ENCODE measurements at places on chromosomes 2 and 18.

DNA sequence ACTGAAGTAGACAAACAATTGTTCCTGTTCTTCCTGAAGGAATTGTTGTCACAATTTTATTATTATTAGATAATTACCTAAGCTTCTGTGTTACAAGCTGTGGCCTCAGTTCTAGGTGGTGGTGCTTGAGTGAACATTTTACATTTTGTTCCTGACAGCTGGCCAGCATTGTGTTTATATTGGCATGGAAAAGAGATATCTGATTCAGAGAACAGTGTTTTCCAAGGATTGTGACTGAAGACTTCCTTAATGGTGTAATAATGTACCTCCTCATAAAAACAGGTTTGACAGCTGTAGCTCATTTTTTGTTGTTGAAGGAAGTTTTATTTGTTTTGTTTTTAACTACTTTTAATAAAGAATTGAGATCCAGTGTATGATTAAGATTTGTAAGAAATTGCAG is 95.2 kb downstream of the EPB41L5 start:
- peaks cover 13% of the 10 kb centered on the region for H3K4me1 ChIP-seq
- H3K4me3 ChIP-seq = no peak overlapping the region
- no peaks in the 10 kb centered on the region for H3K36me3 ChIP-seq
- no peaks in the 10 kb centered on the region for H3K27me3 ChIP-seq

GRCh38 chr18:74828200-74828599 is 230.5 kb downstream of the ZNF407 start:
- H3K4me1 ChIP-seq = peaks cover 17% of the 10 kb centered on the region
- no peak overlapping the region for H3K27ac ChIP-seq
- H3K27me3 ChIP-seq = no peaks in the 10 kb centered on the region
- DNase-seq = no peak

- no peaks in the 10 kb centered on the region for H3K27me3 ChIP-seq
- DNase-seq = no peak
- no peaks in the 10 kb centered on the region for H3K4me1 ChIP-seq
- H3K36me3 ChIP-seq = no peaks in the 10 kb centered on the region
Observed at GRCh38 chr18:22417496-22418188, at the start of gene CTAGE1. Gene CTAGE1, minus strand, starts transcription at chr18:22417915. Its CDS starts 104 bp downstream, at chr18:22417811.

- DNase-seq = no peak
- H3K36me3 ChIP-seq = no peaks in the 10 kb centered on the region
- H3K4me1 ChIP-seq = no peaks in the 10 kb centered on the region
- H3K4me3 ChIP-seq = no peak overlapping the region
- H3K27me3 ChIP-seq = no peaks in the 10 kb centered on the region
- H3K27ac ChIP-seq = no peak overlapping the region
Observed at GRCh38 chr2:24797644-24798043, 4.4 kb downstream of the CENPO start.

DNA sequence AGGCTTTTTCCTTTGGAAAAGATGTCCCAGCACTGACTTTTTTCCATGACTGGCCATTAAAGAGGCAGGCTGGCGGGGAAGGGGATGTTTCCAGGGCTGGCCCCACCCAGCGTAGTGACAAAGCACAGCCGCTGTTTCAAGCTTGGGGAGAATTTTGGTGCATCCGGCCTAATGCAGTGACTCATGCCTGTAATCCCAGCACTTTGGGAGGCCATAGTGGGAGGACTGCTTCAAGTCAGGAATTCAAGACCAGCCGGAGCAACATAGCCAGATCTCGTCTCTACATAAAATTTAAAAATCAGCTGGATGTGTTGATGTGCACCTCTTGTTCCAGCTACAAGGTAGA is 78.0 kb upstream of the SH3BP4 start:
- no peaks in the 10 kb centered on the region for H3K4me1 ChIP-seq
- no peak for DNase-seq
- H3K36me3 ChIP-seq = no peaks in the 10 kb centered on the region
- no peak overlapping the region for H3K27ac ChIP-seq
- H3K4me3 ChIP-seq = no peak overlapping the region

GRCh38 chr2:54466870-54467269 is 10.7 kb downstream of the SPTBN1 start:
- no peaks in the 10 kb centered on the region for H3K36me3 ChIP-seq
- no peaks in the 10 kb centered on the region for H3K27me3 ChIP-seq
- no peak for DNase-seq

- no peak overlapping the region for H3K27ac ChIP-seq
- no peaks in the 10 kb centered on the region for H3K27me3 ChIP-seq
- DNase-seq = no peak
- no peak overlapping the region for H3K4me3 ChIP-seq
Observed at GRCh38 chr18:579238-579637, 942 bp upstream of the CETN1 start.

DNA sequence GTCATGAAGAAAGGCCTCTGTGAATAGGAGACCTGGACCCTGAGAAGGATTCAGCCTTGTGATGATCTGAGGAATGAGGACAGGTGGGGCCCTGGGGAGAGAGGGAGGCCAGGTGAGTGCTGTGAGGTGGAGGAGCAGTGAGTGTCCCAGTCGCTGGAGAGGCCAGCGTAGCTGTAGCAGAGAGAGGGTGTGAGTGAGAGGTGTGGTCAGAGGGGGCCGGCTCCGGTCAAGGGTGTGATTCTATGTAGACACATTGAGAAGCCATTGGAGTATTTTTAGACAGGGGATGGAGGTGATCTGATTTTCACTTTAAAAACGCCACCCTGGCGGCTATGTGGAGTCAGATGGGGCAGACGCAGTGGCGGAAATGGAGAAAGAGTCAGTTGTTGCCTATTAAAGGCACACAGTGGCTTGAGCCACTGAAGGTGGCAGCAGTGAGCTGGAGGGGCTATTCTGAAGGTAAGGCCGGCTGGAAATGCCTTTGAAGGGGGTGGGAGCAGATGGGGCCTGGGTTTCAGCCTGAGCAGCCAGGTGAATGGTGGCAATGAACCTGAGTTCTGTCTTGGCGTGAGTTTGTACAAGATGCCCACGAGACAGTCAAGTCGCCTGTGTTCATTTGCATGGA is 55.6 kb downstream of the GREB1 start:
- no peaks in the 10 kb centered on the region for H3K36me3 ChIP-seq
- no peak overlapping the region for H3K4me3 ChIP-seq
- no peak overlapping the region for H3K27ac ChIP-seq
- no peak for DNase-seq

DNA sequence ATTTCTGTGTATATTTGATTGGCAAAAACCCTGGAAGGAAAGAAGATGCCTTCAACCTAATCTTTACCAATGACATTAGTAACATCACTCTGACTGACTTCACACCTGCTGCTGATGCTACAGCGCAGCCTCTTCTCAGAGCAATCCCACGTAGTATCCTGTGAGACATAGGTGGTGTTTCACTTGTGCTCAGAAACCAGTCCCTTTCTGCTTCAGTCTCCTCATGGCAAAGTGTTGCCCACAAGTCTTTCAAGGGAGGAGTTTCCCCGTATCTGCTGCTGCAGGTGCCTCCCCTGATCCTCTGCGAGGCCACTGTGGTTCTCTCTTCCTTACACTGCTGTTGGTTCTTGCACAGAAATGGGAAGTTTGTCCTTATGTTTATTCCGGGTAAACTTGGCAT is 433.2 kb upstream of the TNP1 start:
- H3K4me3 ChIP-seq = no peak overlapping the region
- no peak for DNase-seq
- no peaks in the 10 kb centered on the region for H3K4me1 ChIP-seq
- no peaks in the 10 kb centered on the region for H3K27me3 ChIP-seq
- no peaks in the 10 kb centered on the region for H3K36me3 ChIP-seq
- H3K27ac ChIP-seq = no peak overlapping the region

DNA sequence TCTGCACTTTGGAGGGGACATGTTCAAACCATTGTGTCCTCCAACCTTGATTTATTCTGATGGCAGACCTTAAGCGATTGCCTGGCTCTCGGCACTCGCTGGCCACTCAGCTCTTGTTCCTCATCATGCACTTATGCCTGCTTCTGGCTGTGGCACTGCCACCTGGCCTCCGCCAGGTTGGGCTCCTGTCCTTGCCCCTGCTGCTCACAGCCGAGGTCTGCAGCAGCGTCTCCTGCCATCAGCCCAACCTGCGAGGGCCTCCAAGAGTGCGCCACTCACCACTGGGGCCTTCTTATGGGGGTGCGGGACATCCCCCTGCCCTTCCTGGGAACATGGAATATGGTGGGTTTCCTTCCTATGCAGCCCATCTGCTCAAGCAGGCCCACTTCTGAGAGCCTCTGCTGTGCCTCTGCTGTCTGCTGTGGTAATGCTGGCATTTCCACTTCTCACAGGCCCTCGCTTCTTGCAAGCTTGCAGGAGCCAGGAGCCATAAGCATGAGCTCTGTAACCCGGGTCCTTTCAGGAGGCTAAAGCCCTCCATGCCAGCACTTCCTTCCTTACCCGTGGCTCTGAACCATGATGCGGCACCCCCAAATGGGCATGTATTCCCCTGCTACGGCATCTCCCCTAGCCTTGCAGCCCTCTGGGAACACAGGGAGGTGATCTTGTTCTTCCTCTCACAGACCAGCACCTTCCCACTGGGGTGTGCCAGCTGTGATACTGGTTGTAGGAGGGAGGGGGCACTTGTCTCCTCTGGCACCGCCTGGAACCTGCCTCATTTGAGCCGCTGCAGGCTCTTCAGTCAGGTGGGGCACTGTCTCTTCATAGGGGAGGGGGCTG is 58.6 kb upstream of the HS6ST1 start:
- H3K36me3 ChIP-seq = no peaks in the 10 kb centered on the region
- H3K4me1 ChIP-seq = peaks cover 30% of the 10 kb centered on the region
- no peaks in the 10 kb centered on the region for H3K27me3 ChIP-seq
- no peak overlapping the region for H3K27ac ChIP-seq
- no peak overlapping the region for H3K4me3 ChIP-seq

GRCh38 chr2:73293534-73294171 is at the start of gene EGR4:
Gene EGR4, minus strand, starts transcription at chr2:73293548. Its CDS starts 231 bp downstream, at chr2:73293317.
- peak within 1 kb of the TSS; percentile 64 for H3K4me3 ChIP-seq
- peak; percentile 76 for DNase-seq
- no peaks in the 10 kb centered on the region for H3K36me3 ChIP-seq
- H3K27me3 ChIP-seq = peaks cover 67% of the 10 kb centered on the region
- no peak within 1 kb of the TSS for H3K27ac ChIP-seq

DNA sequence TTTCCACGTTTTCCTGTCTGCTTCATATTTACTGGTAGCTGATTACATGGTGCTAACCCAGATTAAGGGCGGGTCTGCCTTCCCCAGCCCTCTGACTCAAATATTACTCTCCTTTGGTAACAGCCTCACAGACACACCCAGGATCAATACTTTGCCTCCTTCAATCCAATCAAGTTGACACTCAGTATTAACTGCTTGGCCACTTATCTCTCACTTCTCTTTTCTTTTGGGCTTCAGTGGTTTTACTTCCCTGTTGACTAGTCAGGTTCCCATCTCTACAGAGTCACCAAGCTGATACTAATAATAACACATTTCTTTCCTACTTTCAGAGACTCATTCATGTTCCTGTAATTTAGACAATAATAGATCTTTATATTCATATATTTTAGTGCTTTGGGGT is 302.2 kb upstream of the MAP2 start:
- no peak overlapping the region for H3K4me3 ChIP-seq
- no peak overlapping the region for H3K27ac ChIP-seq
- H3K27me3 ChIP-seq = no peaks in the 10 kb centered on the region
- DNase-seq = no peak
- no peaks in the 10 kb centered on the region for H3K36me3 ChIP-seq

GRCh38 chr2:235793163-235793752 is 299.4 kb downstream of the AGAP1 start:
- H3K4me1 ChIP-seq = no peaks in the 10 kb centered on the region
- H3K4me3 ChIP-seq = no peak overlapping the region
- no peak for DNase-seq
- H3K27me3 ChIP-seq = no peaks in the 10 kb centered on the region

- peak; percentile 24 for DNase-seq
- peaks cover 6% of the 10 kb centered on the region for H3K4me1 ChIP-seq
- H3K36me3 ChIP-seq = no peaks in the 10 kb centered on the region
- H3K4me3 ChIP-seq = peak overlapping the region; percentile 96
- no peaks in the 10 kb centered on the region for H3K27me3 ChIP-seq
Observed at GRCh38 chr2:64525317-64525613, 1.1 kb downstream of the AFTPH start.

GRCh38 chr2:200741468-200742202 is 70.1 kb upstream of the BZW1 start:
- H3K27me3 ChIP-seq = no peaks in the 10 kb centered on the region
- H3K27ac ChIP-seq = no peak overlapping the region
- no peaks in the 10 kb centered on the region for H3K36me3 ChIP-seq
- no peaks in the 10 kb centered on the region for H3K4me1 ChIP-seq
- no peak for DNase-seq

DNA sequence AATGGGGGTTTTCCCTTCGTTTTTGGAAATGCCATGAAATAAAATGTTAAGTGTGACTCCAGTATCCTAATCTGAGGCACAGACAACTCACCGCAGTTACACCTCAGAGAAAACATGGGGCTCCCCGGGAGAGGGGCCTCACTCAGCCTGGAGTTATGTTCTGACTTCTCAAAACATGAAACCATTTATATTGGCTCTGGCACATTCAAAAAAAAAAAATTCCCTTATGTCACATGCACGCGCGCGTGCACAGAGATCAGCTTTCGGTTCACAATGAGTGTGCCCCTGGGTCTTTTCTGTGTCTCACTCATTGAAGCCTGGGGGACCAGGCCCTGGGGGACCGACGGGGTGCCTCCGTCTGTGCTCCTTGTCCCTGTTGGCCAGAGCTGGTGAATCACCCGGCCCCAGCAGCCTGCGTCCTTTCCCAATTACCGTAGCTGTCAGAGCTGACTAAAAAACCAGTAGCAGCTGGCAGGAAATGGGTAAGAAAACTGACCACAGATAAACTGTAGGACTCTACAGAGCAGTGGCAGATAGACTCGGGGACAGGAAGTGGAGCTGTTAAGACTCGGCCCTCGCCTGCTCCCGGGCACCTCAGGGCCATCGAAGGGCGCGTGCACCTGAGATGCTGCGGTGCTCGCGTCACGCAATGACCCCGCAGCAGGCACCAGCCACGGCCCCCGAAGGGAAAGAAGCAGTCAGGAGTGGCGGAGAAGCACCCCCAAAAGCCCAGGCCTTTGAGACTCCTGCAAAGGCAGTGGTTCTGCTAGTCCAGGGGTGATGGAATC is 138.3 kb upstream of the ID2 start:
- DNase-seq = peak; percentile 95
- H3K27me3 ChIP-seq = no peaks in the 10 kb centered on the region
- peak overlapping the region; percentile 90 for H3K27ac ChIP-seq
- no peaks in the 10 kb centered on the region for H3K36me3 ChIP-seq
- H3K4me1 ChIP-seq = peaks cover 39% of the 10 kb centered on the region
- peak overlapping the region; percentile 25 for H3K4me3 ChIP-seq

- H3K36me3 ChIP-seq = no peaks in the 10 kb centered on the region
- H3K4me1 ChIP-seq = no peaks in the 10 kb centered on the region
- no peaks in the 10 kb centered on the region for H3K27me3 ChIP-seq
- no peak overlapping the region for H3K27ac ChIP-seq
- no peak overlapping the region for H3K4me3 ChIP-seq
Observed at GRCh38 chr2:54419855-54420523, 36.1 kb upstream of the SPTBN1 start.

DNA sequence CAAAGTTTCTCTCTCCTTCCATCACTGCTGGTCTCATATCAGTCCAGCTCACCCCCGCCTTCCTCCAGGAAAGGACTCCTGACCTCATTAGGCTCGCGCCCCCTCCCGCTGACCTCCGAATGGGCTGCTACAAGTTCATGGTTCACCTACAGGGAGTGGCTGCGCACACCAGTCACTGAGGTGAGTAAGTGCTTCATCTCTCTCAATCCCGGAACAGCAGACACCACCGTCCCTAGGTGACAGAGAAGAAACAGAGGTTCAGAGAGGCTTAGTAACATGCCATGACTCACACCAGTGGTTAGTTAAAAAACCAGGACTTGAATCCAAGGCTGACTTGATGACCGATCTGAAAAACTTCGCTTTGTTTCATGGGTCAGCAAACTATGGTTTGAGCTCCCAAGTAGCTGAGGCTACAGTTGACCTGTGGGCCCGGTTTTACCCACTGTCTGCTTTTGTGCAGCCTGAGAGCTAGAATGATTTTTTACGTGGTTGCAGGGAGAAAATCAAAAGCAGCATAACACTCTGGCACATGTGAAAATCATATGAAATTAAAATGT is 42.0 kb downstream of the ZFP36L2 start:
- H3K36me3 ChIP-seq = no peaks in the 10 kb centered on the region
- H3K4me1 ChIP-seq = peaks cover under 1% of the 10 kb centered on the region
- H3K4me3 ChIP-seq = no peak overlapping the region
- DNase-seq = no peak
- no peak overlapping the region for H3K27ac ChIP-seq

Data from MM.1S (cell line).